SK-N-SH treated with all-trans-retinoic acid at 6 μM for 48 hours (cell line): ENCODE measurements at places on chromosomes 3 and 15.

DNA sequence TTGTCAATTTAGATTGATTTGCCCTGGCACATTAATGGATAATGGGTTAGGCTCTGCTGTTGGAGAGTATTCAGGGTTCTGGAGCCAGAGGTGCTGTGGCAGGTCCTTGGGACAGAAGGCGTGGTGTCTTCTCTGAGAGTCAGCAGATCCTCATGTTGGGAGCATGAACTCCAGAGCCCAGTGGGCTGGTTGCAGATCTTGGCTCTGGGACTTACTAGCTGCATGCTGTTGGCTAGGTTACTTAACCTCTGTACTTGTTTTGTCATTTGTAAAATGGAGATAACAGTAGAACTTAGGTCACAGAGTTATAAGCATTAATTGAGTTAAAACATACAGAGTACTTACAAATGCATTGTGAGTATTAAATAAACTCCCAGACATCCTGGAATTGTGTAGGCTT lies 77.6 kb downstream of the CCK start:
- ATAC-seq: no peak

DNA sequence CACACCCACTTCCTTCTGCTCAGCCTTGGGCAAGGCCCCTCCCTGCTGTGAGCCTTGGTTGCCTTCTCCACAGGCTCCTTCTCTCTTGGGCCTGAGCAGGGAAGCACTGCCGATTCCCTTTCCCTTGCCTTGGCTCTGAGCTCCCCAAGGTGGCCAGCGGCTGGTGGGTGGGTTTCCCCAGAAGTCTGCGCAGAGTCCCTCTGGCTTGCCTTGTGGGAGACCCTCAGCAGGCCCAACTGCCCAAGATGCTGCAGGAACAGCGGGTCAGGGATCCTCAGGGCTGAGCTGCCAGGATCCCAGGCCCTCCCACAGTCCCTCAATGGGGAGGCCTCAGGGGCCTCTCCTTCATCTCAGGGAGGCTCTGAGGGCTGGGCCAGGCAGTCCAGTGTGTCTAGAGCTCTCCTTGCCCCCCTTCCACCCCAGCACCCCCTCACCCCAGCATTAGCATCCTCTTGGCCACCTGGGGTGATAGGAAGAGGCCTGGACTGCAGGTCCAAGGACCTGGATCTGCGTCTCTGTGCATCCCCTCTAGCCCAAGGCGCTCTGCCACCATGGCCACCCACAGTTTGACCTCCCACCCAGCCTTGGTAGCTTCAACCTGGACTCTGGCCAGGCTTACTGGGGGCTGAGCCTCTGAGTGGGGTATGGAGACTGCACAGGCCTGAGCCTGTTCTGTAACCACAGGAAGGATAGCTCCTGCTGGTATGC lies 68.6 kb downstream of the EXOG start:
- no peak for ATAC-seq

DNA sequence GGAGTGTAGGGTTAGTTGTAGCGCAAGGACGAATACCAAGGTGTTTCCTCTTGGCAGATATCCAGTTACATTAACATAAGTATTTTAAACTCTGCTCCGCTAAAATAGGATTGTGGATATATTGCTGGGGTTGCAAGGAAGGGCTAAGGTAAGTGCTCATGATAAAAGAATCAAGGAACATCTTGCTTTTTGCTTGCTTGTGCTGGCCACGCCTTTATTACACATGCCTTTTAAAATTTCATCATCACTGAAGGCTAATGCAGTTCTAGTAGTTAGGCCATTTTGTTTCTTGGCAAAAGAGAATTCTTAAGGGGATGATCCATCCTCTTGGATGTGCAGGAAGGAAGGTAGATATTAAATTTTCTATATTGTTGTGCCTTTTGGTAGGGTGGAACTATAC lies 415.6 kb upstream of the TPM1 start:
- no peak for ATAC-seq

DNA sequence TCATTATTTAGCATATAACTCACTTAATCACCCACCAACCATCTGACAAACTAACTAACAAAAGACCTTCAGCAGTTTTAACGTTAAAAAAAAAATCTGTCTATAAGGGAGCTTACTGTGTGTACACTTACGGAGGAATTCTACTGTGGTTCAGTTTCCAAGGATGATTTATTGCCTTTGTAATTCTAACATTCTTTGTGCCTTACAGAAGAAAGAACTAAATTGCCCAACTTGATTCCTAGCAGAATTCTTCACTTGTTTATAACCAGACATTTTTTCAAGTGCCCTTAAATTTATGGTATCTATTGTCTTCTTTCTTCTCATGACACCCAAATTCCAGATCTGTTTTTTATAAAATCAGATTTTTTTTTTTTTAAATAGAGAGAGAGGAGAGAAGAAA lies 119.7 kb upstream of the IGSF10 start:
- peak; percentile 92 for ATAC-seq

GRCh38 chr15:67117370-67117769 lies 52.0 kb downstream of the SMAD3 start:
- ATAC-seq: no peak

GRCh38 chr3:128427175-128427857 lies 39.4 kb downstream of the DNAJB8 start:
- no peak for ATAC-seq

DNA sequence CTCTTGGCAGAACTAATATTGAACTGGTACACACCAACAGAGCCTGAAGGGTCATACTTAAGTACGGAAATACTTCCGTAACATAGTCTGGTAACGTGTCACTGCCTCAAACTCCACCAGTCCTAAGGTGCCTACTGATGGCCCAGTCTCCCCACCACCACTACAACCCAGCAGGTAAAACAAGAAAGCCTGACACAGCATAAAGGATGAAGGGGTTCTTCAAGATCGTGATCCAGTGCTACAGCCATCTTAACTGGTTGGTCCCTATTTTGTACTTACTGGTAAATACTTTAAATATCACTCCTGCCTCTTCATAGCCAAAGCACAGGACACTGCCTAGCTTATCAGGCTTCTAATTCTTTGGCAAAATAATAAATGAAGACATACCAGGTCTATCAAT lies 46.5 kb downstream of the PEAK1 start:
- no peak for ATAC-seq

DNA sequence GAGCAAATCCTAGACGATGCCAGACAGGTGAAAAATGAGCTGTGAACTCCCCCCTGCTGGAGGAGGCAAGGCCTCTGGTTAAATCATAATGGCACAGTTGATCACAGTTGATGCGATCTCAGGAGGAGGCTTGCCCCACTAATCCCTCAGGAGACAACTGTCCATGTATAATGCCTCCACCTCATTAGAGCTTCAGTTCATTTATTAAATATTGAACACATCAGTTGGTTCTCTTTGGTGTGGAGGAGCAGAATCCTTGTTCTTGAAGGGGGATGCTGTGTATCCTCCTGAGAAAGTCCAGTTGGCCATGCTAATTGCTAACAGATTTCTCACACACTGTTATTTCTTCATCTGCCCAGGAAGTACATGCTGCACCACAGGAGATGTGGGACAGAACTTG lies 290.5 kb downstream of the IGSF11 start:
- ATAC-seq: no peak

DNA sequence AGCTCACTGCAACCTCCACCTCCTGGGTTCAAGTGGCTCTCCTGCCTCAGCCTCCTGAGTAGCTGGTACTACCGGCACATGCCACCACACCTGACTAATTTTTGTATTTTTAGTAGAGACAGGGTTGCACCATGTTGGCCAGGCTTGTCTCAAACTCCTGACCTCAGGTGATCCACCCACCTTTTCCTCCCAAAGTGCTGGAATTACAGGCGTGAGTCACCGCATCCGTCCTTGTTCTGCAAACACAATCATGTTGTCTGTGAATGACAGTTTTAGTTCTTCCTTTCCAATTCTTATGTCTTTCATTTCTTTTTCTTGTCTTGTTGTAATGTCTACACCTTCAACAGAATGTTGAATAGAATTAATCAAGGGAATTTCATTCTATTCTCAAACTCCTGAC lies 16.3 kb upstream of the SMCO1 start:
- no peak for ATAC-seq

- ATAC-seq: no peak
These were observed 202.7 kb downstream of the EDEM1 start for GRCh38 chr3:5390221-5390620.

DNA sequence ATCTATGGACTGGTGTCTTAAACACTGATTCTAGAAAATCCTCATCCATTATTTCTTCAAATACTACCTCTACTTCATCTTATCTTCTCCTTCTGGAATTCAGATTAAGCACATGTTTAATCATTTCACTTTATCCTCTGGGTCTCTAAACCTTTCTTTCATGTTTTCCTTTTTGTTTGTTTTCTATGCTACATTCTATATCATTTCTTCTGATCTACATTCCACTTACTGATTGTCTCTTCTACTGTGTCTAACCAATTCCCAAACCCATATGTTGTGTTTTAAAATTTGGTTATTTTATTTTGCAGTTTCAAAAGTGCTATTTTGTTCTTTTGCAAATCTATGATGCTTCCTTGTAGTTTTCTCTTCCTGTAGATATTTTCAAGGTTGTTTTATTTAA lies 31.7 kb downstream of the CCR4 start:
- no peak for ATAC-seq

DNA sequence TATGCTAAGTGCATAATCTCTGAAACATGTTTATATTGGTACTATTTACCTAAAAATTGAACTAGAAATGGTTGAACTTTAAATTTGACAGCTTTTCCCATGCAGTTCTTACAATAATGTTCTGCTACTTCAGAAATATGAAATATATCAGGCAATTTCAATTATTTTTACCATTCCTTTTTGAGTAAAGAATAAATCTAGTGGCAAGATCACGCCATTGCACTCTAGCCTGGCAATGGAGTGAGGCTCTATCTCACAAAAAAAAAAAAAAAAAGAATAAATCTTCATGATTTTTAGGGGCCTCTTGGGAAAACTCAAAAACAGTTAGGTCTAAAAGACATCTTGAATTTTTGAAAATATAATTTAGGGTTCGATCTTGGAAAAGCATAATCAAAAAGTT lies 10.6 kb upstream of the DNAAF4 start:
- ATAC-seq: no peak

- no peak for ATAC-seq
These were observed 8.3 kb upstream of the PRR23C start for GRCh38 chr3:139052802-139053600.

DNA sequence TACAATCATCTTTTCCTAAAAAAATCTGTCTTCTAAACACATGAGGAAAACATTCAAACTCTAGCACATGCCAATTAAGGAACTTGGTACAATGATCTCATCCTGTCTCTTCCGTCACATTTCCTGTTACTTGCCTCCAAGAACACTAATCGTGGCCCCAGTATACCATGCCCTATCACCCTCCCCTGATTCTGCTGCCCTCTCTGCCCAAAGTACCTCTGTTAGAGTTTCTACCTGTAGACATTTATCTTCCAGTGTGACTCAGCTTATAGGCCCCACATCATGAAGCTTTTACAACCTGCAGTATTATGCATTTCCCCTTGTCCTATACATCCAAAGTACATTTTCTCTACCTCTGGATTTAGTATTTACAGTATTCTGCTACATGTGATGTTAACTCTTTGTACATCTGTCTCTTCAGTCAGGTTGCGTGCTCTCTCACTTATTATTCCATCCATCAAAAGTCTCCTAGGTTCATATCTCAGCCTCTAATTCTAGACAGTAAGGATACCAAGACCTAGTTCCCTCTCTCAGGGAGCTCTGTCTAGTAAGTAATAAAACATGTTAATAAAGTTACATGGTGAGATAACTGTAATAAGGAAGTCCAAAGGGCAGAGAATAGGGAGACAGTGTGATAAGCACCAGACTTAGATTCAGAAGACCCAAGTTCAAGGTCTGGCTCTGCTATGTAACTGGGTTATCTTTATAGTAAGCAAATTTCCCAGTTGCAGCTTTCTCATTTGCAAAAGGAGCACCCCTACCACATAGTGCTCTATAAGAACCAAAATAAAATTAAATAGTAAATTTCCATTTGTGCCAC lies 8.9 kb upstream of the SEMA6D start:
- ATAC-seq: no peak
